Activated T-helper 1 cell treated with anti-CD3 and anti-CD28 coated beads, Interleukin-2, amount 50 U/mL, for 16 hours (primary cell): ENCODE measurements at places on chromosomes 4 and X.

- DNase-seq: no peak
These were observed 85.5 kb downstream of the BCOR start for GRCh38 chrX:40012039-40012867.

DNA sequence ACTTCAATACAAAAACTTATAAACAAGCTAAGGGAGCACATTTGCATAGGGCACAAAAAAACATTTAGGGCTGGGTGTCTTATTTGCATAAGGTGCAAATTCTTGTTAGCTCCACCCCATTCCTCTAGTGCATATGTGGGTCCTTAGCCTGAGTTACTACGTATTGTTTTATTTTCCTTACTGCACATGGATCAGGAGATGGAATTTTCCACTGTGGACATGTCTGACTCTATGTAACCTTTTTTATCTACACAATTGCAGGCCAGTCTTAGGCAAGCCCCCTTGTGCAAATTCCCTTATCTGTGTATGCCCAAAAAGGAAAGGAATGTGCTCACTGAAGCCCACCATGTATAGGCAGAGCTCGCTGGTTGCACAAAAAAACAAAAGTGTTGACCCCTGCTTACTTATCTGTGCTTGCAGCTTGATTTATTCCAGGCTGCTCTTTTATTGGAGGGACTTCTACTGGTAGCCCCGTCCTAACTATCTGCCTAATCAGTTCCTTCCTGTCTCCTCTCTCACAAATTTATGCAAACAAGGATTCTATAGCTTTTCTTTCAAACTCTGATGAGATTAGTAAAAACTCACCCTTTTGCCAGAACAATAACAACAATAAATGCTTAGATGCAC is 359.0 kb upstream of the MAGEB16 start:
- no peak for DNase-seq

GRCh38 chrX:148784137-148784536 is 283.7 kb downstream of the AFF2 start:
- DNase-seq: no peak

DNA sequence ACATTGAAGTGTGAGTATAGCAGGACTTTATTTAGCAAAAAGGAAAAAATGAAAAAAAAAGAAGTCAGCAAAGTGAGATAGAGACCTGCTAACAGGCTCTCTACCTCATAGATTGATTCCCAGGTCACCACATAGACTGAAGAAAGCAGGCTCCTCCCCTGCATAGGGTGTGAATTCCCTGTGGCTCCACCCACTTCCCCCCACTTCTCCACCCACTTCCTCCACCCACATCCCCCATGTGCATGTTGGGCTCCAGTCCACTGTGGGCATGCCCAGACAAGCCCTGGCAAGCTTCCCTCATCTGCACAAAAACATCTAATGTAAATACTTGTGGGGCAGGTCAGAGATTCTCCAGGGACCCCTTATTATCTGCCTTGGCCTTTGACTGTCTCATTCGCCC is 97.8 kb downstream of the TMEM47 start:
- no peak for DNase-seq

DNA sequence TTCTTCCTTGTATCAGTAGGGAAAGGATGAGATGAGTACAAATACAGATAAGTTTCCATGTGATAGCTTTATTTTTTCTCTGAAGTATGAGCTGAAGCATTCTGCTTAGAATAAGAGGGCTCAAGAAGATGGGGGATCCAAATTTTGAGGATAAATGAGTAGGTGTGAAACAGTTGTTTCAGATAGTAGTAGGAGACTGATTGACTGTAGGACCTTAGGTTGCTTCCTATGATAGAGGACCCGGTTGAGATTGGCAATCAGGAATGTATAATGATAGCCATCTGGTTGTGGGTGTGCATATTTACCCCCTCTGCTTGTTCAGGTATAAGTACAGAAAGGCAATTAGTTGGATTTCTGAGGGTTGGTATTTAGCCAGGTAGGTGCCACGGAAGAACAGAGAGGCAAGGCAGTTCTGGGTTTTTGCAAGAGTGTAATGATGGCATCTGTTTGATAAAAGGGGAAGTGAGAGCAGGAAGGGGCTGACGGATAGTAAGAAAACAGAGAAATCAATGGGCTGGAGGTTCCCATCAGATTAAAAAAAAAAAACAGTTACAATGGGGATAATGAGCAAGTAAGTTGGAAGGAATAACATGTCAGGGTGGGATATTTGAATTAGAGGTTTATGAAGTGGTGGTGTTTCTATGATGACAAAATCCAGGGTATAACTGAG is 13.7 kb downstream of the OCRL start:
- no peak for DNase-seq

- no peak for DNase-seq
These were observed 45.8 kb downstream of the TBC1D14 start for GRCh38 chr4:6955261-6955911.

- DNase-seq: no peak
These were observed 119.7 kb downstream of the SHOX start for GRCh38 chrX:750263-750662.

DNA sequence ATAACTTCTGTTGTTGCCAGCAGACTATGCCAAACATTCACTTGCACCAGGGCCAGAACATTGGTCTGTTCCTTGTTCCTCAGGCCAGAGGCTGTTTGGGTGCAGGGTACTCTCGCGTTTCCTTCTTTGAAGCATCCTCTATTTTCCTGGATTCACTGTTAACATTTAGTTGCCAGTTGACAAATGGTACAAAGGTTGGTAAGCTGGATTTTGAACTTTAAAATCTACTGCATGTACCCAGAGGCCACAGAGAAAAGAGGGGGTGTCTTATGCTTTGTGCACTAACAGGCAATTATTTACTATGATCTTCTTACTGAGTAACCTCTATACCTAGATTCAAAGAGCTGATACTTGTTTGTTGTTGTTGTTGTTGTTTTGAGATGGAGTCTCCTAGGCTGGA is 12.8 kb upstream of the SAT1 start:
- DNase-seq: no peak

DNA sequence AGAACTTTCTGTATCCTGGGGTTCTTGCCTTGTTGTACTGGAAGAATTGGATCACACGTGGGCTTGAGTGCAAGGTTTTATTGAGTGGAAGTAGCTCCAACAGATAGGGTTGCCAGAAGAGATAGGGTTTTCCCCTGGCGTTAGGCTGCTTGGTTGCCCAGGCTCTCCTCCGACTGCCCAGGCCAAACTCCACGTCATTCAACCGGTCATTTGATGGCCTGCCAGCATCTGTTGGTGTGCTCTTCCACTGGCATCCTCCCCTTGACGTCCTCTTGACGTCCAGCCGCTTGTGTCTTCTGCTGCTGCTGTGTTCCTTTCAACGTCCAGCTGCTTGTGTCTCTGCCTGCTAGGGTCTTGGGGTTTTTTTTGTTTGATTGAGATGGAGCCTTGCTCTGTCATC is 340.3 kb upstream of the ZCCHC13 start:
- no peak for DNase-seq

- DNase-seq: no peak
These were observed 1053.0 kb upstream of the IGFBP7 start for GRCh38 chr4:58163156-58163555.

DNA sequence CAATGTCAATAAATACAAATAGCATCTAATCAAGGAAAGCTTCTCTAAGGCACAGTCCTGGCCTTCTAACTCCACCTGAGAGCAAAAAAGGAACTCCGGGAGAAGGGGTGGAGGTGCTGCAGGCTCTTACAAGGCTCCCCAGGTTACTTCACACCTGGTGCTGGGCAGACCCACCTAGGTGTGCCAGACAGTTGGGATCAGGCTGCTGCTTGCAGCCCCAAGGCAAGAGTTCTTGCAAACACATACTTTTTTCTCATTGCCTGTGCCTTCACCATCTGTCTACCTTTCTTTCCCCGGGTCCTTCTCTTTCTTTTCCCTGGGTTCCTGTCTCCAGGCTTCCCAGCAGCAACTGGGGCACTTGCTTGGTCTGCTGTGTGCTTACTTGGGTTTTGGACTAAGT is 81.4 kb upstream of the STIM2 start:
- DNase-seq: no peak

- DNase-seq: no peak
These were observed 116.2 kb downstream of the AFAP1 start for GRCh38 chr4:7823416-7823824.

DNA sequence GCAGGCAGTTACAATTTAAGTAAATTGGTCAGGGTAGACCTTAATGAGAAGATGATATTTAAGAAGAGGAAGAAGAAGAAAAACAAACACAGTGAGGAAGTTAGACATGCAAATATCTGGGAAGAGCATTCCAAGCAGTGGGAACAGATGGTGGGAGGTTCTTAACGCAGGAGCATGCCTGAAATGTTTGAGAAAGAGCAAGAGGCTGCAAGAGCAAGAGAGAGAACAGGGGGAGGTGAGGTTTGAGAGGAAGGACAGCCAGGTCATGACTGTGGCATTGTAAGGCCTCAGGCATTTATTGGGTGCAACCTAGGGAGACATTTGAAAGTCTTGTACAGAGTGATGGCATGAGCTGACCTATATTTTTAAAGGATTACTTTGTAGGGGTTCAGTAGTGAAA is 136.0 kb downstream of the UGT8 start:
- no peak for DNase-seq

DNA sequence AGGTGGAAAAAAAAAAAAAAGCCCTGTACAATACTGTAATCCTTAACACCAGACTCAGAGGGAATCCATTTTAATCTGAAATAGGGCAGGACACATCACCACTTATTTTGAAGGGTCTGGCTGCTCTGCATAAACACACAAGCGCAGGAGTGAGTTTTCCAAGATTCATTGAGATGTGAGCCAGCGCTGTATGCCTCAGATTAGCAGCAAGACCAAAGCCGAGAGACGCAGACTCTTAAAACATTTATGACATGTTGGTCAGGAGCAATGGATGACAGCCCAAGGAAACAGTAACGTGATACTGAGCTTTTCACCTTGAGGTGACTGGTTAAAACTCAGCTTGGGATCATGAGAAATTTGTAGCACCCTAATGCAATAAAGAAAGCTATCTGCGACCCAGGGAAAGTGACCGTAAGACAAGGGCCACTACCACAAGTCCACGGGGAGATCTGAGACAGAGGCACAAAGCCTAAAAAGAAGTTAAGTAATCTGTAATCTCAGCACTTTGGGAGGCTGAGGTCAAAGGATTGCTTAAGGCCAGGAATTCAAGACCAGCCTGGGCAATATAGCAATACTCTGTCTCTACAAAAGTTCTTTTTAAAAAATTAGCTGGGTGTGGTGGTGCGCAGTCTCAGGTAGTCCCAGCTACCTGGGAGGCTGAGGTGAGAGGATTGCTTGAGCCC is 210.6 kb downstream of the COL25A1 start:
- no peak for DNase-seq

DNA sequence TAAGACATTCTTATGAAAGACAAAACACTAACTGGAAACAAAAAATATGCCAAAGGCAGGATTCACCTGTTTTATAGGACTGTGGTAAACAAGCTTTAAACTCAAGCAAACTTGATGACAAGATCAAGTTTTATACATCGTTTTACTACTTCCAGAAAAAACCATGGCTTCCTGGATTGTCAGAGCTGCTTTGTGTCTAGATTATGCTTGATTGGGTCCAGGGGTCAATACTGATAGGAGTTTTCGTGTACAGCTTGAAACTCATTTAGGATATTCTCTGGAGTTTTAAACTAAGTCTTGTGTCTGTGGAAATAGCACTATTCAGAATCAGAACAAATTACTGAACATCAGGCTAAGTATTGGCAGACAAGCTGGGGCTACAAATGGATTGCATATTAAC is 13.0 kb downstream of the HCCS start:
- DNase-seq: no peak

DNA sequence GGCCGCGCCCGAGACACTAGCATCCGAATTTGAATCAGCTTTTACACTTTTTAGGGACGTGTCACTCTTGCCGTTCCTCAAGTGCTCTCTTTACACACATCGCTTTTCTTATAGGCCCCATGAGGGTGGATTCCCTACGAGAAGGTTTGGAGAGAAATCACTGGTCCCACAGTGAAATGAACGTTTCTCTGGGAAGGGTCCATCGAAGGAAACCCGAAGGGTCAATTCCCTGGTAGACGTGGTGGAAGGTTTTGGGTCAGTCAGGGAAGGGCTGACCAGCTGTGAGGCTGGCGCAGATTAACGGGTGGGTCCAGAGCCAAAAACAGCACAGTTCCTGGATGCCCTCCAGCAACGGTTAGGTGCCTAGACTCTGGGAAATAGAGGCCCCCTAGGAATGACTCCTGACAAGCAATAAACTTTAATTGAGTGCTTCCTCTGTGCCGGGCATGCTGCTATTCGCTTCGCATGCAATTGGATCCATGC is 35.9 kb downstream of the ETDC start:
- no peak for DNase-seq

DNA sequence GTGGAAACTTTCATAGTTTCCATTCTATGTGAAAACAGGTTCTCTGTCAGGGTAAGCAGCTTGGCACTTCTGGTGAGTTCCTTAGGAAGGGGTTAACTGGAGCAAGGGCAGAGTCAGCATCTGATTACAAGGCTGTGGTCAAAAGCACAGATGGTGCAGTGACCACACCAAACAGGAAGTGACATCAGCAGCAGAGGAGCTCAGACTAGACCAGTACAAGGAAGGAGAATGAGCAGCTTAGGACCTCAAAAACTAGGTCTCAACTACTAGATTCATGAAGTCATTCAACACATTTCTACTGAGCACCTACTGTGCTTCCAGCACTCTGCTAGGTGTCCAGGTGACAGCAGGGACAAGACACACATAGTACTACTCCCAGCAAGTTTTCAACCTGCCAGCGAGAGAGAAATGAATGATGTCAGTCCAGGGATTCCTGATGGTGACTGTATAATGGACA is 130.2 kb downstream of the AMELX start:
- no peak for DNase-seq

DNA sequence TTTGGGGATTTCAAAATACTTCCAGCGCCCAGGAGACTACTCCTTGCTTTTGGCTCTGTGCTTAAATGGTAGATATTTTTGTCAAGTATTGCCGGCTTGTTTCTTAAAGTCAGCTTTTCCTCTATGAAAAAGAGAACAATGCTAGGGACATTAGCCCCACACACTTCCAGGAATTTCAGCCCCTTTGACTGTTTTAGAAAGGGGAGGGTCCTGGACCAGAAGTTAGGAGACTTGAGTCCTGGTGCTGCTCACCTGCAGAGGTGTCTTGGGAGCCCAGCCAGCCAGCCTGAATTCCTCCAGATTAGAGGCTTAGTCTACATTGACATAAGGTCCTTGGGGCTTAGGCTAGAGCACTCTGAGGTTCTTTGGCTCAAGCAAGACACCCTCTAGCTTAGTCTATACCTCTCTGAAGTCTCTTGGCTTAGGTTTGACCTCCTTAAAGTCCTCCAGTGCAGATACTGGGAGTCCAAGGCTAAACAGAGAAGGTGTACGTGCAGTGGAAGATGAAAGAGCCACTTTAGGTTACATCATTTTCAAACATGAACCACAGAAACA is 1.6 kb upstream of the SETD7 start:
- no peak for DNase-seq

DNA sequence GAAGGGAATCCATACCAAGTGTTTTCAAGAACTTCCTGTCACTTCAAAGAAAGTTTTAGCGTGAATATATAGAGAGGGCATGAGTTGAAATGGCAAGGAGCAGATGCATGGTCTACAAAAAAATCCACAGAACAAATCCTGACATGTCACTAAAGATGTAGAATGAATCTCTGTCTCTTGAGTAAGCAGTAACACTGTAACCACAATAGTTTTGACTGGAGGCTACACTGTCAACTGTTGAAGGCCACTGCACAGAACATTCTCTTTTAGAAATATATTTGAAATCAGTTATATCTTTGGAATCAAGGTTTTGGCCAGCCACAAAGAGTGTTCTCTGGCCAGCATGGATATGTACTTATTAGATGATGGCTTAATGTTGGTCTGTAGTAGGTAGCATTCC is 83.8 kb downstream of the VCX3B start:
- DNase-seq: no peak
